ENCODE measurements at places on chromosomes 4 and X.

DNA sequence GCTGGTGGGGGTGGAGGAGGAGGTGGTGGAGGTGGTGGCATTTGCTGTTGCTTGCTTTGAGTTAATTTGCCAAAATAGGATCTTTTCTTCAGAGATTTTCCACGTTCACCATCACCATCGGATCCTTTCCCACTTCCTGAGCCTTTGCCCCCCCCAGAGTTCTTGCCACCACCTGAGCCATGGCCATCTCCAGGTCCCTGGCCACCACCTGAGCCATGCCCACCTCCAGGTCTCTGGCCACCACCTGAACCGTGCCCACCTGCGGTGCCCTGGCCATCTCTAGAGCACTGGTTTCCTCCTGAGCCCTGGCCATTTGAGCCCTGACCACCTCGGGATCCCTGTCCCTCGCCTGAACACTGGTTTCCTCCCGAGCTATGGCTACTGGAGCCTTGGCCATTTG is 1.9 kb downstream of the IRS4 start:
- no peak for DNase-seq

DNA sequence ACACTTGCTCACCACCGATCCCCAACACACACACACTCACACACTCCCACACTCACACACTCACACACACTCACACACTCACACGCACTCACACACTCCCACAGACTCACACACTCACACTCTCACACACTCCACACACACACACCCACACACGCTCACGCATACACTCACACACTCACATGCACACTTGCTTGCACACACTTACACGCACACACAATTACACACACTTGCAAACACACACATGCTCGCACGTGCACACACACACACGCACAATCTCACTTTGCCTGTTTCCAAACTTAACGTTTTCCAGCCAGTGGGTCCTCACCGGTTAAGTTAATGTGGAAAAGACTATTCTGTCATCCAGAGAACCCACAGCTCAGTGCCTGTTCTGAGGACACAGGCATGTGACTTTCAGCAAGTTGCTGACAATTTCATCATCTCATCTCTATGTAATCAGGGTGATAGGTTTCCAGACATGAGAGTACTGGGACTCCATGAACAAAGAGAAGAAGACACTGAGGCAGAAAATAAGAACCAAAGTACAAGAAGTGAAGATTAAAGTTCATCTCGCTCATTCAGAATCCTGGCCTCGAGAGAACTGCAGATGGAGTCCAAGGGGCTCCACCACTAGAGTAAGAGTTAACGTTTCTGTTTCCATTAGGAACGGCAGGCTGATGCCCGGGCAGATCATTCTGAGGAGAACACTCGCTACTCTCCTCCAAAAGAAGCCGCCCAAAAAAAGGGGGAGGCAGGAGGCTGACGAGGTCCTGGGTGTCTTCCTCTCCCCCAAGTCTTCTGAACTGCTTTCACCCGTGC is 153.2 kb upstream of the FRG1 start:
- no peak for DNase-seq

DNA sequence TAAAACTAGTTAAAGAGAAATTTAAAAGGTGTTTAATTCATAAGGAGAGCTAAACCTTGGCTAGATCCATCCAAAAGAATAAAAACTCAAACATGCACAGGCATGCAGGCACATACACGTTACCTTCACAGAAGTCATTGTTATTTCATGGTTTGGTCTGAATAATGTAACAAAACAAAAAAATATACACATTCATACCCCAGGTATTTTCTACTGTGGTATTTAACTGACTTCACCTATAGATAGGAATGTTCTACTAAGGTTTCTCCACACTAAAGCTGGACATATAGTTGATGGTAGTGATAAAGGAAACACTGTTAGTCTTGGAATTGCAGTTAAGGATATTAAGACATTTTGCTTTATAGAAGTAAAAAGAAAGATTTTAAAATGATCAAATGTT is 283.6 kb upstream of the PCDH10 start:
- no peak for DNase-seq

DNA sequence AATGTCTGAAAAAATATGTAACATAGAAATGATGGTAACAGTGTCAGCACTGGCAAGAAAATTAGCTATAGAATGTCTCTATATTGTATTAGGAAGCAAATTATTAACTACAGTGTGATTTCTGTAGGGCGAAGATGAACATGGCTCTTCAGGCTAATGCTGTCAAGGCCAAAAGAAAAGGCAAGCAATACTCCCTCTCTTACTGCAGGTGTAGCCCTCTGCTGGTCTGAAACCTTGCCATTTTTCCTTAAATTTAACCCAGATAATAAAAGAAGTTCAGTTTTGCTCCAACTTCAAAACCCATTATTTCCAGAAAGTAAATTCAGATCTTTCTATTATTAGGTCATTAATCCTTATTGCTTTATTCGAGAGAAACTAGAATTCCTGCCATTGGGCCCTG is 215.9 kb downstream of the LRBA start:
- DNase-seq: no peak

DNA sequence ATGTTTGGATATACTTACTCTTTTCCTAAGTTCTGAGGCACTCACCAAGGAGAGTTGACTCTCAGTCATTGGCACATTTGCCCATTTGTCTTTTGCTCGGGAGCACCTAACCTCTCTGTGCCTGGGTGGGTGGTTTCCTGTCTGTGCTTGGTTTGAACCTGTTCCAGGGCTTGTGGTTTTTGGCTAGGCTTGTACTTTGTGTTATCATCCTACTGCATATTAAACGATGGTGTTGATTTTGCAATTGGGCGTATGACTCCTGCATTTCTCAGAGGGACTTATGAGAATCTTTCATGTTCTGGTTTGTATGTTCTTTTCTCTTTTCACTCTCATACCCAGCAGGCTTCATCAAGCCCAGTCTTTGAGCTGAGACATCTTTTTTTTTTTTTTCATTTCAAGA is 161.7 kb downstream of the BTC start:
- no peak for DNase-seq

GRCh38 chrX:79138658-79139241 is 5.7 kb upstream of the GPR174 start:
- no peak for DNase-seq

- no peak for DNase-seq
Measured at GRCh38 chr4:26183017-26183416, 137.8 kb upstream of the RBPJ start.

DNA sequence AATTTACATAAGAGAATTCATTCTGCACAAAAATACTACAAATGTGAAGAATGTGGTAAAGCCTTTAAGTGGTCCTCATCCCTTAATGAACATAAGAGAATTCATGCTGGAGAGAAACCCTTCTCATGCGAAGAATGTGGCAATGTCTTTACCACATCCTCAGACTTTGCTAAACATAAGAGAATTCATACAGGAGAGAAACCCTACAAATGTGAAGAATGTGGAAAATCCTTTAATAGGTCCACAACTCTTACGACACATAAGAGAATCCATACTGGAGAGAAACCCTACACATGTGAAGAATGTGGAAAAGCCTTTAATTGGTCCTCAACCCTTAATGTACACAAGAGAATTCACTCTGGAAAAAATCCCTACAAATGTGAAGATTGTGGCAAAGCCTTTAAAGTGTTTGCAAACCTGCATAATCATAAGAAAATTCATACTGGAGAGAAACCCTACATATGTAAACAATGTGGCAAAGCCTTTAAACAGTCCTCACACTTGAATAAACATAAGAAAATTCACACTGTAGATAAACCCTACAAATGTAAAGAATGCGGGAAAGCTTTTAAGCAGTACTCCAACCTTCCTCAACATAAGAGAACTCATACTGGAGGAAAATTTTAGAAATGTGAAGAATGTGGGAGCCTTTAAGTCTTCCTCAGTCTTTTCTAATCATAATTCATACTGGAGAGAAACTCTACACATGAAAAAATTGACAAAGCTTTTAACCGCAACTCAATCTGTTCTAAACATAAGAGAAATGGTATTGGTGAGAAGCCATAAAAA is 37.4 kb downstream of the ZNF718 start:
- no peak for DNase-seq

DNA sequence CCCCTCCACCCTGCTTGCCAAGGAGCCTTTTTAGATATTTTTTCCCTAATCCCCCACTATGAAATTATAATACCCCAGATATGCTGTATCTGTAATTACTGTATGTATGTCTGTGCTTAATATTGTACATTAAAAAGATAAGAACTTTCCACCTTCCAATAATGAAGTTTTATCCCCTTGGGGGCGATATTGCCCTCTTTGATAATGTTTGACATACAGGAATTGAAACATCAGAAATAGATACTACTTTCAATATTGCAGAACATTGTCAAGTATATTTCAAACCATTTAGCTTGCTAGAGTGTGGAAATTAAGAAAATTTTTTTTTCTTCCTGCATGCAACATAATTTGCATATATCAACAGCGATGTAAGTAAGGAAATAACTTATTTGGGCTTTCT is 58.9 kb downstream of the NAF1 start:
- no peak for DNase-seq

- no peak for DNase-seq
Measured at GRCh38 chrX:153719701-153720100, 4.5 kb downstream of the BCAP31 start.

DNA sequence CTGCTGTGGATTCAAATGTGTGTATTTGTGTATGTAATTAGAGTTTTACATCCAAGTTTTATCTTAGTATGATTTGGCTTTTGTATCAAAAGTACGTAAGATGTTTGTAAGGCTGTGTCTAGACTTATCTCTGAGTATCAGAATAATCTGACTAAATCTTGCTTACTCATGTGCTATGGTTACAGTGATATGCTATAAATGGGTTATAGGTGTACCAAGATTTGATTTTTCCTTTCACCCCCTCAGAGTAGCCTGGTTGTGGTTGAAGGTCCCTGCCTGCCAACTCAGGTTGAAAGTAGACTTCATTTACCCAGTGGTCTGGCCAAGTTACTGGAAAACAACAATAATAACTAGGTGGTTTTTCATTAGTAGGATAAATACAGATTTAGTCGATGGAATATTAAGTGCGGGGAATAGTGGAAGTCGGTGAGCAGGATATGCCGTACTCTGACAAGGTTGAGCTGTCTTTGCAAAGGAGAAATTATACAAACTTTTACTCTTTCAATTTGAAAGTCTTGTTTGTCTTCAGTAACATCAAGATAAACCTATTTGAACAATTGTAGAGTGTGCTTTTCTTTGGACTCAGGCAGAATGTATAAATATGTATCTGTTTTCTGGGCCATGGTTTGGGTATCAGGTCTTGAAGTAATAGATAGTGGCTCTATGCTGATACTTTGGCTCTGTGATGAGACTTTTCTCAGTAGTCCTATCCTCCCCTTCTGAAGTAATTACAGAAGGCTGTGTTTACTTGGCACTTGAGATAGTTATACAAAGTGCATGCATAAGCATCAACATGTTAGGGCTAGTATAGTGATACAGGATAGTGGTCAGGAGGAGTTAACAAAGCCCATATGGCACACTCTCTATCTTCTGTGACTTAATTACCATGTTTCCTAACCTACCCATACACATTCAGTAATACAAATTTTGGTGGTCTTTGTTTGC is 23.7 kb downstream of the BMP2K start:
- no peak for DNase-seq

- no peak for DNase-seq
Measured at GRCh38 chr4:113921089-113921794, 58.2 kb downstream of the ARSJ start.

DNA sequence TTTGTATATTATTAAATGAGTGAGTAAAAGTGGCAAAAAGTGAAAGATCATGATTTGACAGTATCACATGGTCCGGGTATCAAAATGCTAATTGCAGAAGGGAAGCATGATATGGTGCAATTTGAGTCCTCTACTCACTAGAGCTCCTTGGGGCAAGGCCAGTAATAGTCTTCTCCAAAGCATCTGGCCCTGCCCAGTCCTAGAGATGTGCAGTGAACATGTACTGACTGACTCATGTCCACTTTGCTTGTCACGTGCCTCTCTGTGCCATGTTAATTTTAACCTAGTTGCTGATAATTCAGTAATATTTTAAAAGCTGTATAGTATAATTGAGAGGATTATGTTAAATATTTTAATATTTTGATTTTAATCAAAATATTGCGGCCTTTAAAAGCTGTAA is 54.6 kb upstream of the TENM3 start:
- DNase-seq: no peak

DNA sequence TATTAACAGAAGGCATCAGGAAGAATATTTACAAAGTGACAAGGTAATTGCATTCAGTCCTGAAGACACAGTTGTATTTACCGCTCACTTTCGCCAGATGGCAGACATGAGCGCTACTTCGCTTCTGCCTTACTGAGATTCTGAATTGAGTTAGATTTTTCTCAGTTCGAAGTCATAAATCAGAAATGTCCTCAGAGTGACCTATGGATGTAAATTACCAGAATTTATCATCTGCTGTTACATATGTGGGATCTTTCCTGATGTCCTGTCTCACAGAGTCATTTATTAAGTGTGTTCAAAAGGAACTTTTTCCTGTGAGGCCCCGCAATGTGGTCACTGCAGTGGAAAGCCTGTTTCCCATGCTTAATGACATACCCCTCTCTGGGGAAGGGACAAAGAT is 97.3 kb upstream of the DCLK2 start:
- DNase-seq: no peak

DNA sequence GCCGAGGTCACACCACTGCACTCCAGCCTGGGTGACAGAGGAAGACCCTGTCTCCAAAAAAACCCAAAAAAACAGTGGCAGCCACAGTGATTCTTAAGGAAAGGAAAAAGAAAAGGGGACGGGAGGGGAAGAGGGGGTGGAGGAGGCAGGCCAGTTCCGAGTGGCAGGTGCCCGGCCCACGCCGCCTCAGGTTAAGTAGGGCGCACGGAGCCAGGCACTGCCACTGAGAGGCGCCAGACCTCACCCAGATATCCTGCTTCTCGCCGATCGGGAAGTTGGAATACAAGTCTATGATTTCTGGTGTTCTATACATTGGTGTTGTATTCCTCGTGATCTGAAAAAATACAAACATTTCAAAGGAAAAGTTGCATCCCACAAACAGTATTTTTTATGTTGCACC is 35.9 kb downstream of the GAK start:
- DNase-seq: no peak

- DNase-seq: no peak
Measured at GRCh38 chr4:185465707-185466106, 5.8 kb downstream of the CCDC110 start.

GRCh38 chr4:161813889-161814288 is 349.9 kb downstream of the FSTL5 start:
- DNase-seq: no peak

- DNase-seq: no peak
Measured at GRCh38 chr4:110994781-110995180, 371.9 kb upstream of the PITX2 start.

DNA sequence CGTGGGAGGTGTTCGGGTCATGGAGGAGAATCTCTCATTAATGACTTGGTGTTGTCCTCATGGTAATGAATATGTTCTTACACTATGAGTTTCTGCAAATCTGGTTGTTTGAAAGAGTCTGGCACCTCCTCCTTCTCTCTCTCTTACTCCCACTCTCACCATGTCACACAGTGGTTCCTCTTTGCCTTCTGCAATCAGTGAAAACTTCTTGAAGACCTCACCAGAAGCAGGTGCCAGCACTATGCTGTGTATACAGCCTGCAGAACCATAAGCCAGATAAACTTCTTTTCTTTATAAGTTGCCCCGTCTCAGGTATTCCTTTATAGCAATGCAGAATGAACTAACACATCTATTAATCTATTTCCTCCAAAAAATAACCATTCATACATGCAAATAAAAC is 275.0 kb downstream of the ANTXR2 start:
- DNase-seq: no peak

GRCh38 chr4:1720163-1720983 is 750 bp downstream of the TMEM129 start:
- no peak for DNase-seq

GRCh38 chr4:30717208-30718020 is 2.8 kb upstream of the PCDH7 start:
- no peak for DNase-seq

- no peak for DNase-seq
Measured at GRCh38 chr4:87033902-87034301, 99.1 kb downstream of the AFF1 start.
